ENCODE measurements at places on chromosomes 1 and 21.

DNA sequence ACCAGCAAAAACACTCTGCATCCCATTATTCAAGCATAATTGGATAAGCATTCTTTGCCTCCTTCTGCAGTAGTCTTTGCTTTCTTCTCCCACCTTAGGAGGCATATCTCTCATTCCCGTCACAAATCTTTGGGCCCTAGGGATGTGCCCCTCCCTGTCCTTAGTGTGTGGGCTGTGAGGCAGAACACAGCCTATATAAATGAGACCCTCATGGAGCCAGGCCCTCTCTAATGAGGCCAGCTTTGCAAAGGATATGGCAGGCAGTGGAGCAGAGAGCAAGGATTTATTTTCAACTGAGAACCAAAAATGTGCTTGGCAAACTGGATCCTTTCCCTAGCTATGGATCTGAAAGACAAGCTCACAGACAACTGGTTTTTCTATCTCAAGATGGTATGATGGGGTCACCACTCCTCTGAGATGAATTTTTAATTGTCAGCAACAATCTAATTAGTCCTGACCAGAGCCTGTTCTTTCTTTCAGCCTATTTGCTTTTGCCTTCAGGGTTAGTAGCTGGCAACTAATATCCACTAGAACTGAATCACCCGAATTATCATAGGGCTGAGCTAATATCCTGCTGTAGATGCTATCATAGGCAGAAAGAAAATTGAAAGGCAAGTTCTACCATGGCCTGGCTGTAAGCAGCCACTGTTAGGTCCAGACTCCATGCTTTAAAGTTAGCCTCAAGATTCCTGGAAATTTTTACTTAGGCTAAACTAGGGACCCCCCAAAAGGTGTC, 134.2 kb downstream of the SYT2 start:
- DNase-seq: no peak

GRCh38 chr1:89759036-89759435, 61.8 kb upstream of the LRRC8D start:
- DNase-seq: no peak

- DNase-seq: no peak
Measured at GRCh38 chr21:29091033-29091432, 17.6 kb upstream of the CCT8 start.

DNA sequence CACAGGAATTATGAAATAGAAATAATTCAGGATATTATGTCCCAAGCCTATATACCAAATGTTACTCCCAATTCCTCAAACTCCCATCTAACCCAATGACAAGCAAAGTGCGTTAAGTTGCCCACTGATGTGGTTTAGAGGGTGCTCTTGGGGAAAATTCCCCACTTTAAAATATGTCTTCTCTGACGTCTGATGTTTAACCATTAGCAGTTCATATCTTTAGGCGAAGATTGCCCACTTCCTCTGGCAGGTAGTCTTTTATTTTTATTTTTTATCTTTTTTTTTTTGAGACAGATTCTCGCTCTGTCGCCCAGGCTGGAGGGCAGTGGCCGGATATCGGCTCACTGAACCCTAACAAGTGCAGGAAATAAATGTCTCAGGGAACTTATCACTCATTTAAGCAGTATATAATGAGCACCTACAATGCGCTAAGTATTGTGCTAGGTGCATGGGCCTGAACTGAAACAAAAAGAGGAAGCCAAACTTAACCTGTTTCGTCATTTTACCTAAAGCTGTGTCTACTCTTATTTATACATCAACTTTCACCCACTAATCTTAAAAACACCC, 1.3 kb upstream of the LYST start:
- peak; percentile 51 for DNase-seq

DNA sequence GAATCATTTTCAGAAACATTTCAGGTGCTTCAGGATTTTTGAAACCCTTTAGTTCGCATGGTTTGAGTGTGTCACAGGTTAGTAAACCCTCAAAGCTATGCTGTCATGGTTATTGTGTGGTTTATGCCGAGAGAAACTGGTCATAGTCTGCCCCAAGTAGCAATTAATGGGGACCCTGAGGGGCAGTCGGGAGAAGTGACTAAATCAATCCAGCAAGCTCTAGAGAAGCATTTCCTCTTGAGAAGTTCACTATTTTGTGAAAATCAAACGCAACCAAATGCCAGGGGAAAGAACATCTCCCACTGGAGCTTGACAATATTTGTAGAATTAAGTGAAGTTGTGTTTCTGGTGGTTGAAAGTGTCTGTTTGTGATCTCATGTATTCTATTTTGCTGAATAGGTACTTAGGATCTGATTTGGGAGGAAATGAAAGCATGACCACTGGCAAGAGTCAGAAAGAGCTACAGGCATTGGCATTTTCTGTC, 63.0 kb upstream of the BACH1 start:
- no peak for DNase-seq

GRCh38 chr1:171834821-171835220, 6.5 kb upstream of the DNM3 start:
- no peak for DNase-seq

GRCh38 chr1:12284486-12284885, 54.7 kb downstream of the VPS13D start:
- DNase-seq: no peak

DNA sequence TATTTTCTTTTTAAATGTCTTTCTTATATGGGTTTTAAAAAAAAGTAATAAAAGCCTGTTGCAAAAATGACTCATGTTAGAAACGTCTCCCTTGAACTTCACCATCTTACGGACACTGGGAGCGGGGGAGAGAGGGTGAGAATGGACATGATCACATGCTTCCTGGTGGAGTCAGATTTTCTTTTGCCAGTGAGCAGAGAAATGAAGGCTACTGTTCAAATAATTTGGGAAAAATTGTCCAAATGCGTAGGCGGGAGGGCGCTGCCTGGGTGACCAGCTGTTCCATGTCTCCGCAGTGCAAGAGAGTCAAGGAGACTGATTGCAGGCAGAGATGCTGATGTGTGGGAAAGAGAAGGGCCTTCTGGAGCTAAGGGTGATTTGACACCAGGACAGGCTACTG, 23.1 kb downstream of the EIF2D start:
- DNase-seq: no peak

GRCh38 chr1:38785285-38786039, 74.1 kb downstream of the RRAGC start:
- no peak for DNase-seq

DNA sequence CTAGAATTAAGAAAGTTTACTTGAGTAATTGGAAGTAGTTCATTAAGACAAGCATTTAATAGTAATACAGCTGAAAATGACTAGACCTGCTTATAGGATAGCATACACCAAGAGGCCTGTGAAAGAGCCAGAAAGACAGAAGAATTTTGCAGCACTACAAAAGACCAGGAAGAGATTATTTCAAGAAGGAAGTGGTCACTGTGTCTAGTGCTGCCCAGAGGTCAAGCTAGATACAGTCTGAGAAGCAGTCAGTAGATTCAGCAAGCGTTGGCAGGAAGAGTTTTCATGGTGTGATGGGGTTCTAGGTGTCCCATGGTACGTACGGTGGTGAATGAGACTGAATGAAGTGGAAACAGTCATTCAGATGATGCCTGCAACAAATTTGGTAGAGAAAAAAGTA, 31.5 kb downstream of the RGS8 start:
- DNase-seq: peak; percentile 44

DNA sequence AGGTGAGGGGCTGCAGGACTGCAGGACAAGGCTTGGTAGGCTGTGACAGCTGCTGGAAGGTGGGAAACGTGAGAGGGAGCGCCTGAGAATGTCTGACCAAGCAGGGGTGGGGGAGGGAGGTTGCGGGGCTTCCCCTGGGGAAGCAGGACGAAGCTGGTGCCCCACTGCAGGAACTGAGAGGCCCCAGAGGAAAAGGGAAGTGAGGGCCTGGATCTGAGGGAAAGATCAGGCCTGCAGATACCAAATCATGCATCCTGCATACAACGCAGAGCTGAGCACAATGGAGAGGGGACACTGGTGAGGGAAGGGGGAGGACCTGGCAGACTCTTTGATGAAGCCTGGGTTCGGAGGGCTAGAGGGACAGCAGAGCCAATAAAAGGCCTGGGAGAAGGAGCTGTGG, 65.7 kb upstream of the BACE2 start:
- DNase-seq: no peak

DNA sequence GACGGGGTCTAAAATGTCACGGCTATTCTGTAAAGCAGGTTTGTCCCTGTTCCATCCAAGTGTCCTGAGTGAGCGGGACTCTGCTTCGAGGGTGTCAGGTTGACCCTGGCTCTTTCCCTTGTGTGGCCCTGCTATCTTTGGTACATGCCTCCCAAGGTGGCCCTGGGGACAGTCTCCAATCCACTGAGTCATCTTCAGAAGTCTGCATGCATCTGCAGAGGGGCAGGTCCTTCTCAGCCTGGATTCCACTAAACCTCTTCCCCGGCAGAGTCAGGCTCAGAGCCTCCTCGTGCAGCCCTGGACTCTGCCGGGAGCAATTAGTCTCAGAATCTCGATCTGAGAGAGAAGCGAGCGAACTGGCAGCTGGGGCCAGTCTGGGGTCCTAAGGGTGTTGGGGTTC, 50.1 kb upstream of the KCNJ15 start:
- DNase-seq: no peak

DNA sequence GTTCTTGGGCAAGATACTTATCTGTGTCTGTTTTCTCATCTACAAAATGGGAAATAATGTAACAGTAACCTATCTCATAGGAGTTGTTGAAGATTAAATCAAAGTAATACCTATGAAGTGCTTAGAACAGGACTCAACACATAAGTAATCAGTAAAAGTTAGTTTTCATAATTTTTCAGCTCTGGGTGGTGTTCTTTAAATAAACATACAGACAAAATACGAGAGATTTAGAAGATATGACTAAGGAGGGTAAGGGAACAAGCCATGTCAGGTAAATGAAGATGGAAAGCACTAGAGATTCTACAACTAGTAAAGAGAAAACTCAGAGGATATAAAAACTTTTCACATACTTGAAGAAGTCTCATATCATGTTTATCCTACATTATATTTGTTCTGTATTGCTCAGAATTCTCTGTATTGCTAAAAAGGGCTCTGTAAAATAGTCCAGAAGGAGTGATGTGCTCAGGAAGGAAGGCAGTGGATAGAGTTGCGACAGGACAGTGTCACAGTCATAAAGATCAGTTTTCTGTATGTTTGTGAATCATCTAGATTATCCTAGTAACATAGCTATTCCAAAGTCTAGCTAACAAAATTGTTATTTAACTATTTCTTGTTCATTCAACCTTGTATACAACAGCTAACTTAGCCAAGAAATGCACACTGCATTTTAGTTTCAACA, 16.0 kb downstream of the LIN9 start:
- DNase-seq: no peak

GRCh38 chr21:44709426-44710293, 1.7 kb downstream of the TSPEAR start:
- no peak for DNase-seq

DNA sequence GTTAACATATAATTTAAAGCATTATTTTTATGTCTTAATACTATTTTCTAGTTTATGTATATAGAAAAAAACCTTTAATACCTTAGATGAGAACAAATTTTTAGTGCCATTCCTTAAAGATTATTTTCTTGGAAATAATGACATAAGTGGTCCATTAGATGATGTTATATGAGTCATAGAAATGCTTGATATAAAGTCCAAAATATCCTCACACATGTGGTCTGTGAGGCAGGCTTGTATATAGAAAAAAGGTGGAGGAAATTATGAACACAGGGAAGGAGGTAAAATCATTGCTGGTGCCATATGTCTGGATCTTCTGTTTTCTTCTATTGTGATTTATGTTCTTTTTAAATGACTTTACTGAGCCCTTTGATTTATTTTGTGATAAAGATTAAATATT, 79.3 kb downstream of the MAP3K7CL start:
- DNase-seq: no peak

- DNase-seq: peak; percentile 54
Measured at GRCh38 chr1:181134543-181135436, 46.3 kb downstream of the IER5 start.

- no peak for DNase-seq
Measured at GRCh38 chr1:226888021-226888420, 17.6 kb downstream of the PSEN2 start.

- DNase-seq: peak; percentile 24
Measured at GRCh38 chr21:44874497-44875315, 1.2 kb upstream of the PTTG1IP start.

DNA sequence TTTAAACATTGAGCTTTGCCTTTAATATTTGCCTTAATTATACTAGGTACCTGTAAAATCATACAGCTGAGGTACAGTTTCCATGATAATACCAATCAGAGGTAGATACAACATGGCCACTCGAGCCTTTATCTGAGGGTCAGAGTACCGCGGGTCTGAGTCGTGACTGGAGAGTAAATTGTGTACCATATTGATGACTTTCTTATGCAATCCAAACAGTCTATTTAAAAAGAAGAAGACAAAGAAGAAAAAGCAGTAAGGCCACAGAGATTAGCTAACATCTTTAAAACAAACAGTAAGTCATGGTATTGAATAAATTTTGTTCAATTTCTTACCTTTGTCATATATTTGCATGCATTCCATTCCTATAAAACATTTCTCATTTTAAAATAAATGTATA, 68.1 kb upstream of the ANGPTL3 start:
- DNase-seq: no peak

All from AML-193 (cell line).